Kidney glomerular epithelial cell (primary cell): ENCODE measurements at places on chromosomes 16 and 17.

GRCh38 chr16:3520841-3521240 is 20.0 kb downstream of the CLUAP1 start:
- no peak for DNase-seq

DNA sequence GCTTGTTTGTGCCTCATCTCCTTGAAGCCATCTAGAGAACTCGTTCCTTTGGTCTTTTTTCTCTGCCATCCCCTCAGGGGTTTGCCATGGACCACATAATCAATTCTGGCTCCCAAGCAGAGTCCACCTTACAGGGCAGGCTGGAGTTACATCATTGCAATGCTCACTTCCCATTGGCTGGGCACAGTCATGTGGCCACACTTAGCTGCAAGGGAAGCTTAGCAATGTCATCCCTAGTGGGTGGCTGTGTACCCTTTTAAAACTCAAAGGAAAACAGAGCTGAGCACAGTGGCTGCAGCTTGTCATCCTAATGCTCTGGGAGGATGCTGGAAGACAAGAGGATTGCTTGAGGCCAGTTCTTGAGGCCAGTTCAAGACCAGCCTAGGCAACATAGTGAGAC is 41.9 kb upstream of the POLR3E start:
- DNase-seq, result no peak

- no peak for DNase-seq
These were observed 4.3 kb upstream of the PABPN1L start for GRCh38 chr16:88870608-88871348.

DNA sequence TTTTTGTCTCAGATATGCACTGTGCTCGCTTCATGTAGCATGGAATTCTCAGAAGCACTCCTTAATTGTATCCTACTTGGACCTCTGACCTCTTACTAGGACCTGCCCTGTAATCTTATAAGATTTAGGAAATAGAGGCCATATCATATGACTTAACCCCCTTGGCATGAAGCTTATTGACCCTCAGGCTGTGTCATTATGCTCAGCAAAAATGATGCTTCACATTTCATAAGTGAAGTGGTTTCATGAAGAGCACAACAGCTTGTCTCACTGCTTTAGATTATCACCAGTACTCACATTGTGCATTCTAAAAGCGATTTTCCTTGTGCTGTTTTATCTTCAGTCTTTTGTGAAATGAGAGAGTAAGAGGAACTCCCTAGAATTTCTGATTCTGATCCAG is 6.4 kb downstream of the PHKB start:
- DNase-seq, result no peak

DNA sequence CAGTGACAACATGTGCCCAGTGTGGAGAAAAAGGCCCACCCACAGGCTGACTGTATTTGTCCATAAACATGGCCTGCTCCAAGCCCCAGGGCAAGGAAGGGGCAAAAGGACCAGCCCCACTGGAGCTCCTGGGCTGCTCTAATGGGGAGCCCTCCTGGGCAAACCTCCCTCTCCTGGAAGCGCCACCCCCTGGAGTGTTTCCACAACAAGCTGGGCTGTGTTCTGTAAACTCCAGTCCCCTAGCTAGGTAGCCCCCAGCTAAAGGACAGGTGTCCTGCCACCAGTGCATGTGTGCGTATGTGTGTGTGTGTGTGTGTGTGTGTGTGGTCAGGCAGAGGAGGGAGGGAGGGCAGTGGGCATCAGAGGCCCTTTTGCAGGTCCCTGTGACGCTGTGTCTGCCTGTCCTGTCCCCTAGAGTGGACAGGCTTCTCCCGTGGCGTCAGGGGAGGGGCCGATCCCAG is 11.3 kb upstream of the STAC2 start:
- no peak for DNase-seq

DNA sequence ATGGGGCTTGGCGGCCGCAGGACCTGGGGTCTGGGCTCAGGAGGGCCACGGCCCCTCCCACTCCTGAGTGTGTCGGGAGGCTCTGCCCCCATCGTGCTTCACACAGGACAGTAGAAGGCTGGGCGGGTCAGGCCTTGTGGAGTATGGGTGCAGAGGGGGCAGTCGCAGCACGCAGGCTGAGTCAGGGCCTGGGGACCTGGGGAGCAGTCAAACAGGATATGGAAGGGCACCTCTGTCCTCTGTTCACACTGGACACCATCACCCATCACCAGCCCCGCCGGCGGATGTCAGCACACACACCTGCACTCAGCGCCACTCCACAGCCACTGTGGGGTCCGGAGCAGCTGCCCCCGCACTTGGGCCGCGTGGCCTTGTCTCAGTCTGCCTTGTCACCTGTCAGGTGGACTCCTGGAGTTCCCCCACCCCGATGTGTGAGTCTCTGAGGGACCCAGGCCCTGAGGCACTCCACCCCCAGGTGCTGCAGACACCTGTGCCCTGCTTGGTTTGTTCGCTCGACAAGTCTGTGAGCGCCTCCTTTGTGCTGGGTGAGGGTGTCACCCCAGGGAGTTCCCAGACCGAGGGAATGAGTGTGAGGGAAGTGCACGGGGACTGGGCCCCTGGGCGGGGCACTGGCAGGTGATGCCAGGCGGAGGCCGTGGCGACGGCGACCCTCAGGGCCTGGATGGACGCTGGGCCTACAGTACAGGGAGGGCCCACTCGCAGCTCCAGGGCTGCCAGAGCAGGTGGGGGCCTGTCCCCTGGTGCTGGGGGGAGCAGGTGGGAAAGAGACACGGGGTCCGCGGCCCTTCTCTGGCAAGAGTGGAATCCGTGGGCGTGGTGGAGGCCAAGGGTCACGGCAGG is 31.7 kb downstream of the ZFPM1 start:
- DNase-seq, result no peak

DNA sequence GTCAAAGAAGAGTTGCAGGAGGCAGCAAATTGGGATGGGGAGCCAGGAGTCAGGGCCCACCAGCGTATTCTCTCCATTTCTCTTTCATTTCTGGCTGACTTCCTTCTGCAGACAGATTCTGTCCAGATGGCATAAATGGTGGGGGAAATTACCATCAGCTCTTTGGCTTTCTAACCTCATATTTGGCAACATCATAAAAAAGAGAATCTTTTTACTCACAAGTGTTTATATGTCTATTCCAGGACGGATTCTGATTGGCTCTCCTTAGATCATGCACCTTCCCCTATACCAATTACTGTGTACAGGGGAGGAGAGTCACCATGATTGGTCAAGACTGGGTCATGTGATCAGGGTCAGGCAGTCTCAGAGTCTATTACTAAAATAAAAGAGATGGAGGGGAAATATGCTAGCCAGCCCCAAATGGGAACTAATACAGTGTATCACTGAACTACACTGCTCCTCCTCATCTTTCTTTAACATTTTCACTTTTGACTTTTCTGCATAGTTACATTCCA is 537.1 kb upstream of the EEF2KMT start:
- DNase-seq, result no peak

GRCh38 chr16:70665113-70665694 is 18.8 kb downstream of the IL34 start:
- DNase-seq, result no peak

- DNase-seq, result no peak
These were observed 123.0 kb downstream of the CDYL2 start for GRCh38 chr16:80681436-80681835.

DNA sequence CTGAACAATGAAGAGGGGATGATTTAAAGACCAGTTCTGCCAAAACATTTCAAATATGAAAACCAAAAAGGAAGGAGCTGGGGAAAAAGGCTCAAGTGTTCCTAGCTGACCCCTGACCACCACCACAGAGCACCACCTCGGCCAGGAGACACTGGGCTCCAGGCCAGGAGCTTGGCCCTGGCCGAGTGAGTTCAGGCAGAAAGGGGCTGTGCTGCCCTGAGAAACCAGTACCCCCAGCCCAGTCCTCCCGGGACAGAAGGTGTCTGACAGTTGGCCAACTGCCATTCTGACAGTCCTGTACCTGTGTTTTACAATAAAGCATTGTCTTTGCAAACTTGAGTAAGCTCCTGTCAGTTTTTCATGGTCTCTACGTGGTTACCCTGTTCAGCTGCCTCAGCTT is 98.2 kb downstream of the VPS53 start:
- DNase-seq, result no peak

DNA sequence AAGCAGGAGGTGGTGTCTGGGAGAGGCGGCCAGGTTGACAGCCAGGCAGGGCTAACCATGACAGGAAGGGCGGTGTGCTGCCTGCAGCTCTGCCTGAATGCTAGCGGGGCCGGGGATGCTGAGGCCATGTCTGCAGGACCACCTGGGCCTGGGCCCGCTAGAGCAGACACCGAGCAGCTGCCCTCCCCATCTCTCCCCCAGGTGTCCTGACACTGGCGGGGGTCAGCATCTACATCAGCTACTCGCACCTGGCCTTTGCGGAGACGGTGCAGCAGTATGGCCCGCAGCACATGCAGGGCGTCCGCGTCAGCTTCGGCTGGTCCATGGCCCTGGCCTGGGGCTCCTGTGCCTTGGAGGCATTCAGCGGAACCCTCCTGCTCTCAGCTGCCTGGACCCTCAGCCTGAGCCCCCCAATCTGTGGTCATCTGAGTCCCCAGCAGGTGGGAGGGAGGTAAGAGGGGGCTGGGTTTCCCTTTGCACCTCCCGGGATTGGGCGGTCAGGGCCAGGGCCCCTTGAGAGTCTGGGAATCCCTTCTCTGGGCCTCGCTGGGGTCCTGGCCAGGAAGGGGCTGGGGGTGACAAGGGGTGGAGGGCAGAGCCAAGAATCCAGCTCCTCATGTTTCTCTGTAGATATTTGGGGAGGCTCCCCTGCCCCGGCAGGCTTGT is 7.5 kb downstream of the TMEM235 start:
- DNase-seq, result no peak

DNA sequence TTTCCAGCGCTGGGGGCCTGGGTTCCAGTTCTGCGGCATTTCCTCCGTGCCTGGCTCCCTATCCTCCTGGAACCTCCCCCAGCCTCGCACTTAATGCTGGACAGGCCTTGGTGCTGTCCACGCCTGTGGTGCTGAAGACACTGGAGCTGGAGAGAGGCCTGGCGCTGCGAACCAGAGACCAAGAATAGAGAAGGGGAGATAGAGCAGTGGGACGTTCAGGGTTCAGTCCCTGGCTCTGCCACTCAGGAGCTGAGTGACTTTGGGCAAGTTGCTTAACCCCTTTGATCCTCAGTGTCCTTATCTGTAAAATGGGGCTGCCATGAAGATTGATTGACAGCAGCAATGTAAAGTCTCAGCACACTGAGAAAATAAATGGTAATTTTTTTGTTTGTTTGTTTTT is 11.9 kb downstream of the SBK1 start:
- DNase-seq, result peak; percentile 0

- peak; percentile 65 for DNase-seq
These were observed 889 bp upstream of the ZNF423 start for GRCh38 chr16:49856672-49857330.

- DNase-seq, result peak; percentile 45
These were observed 166.3 kb downstream of the ANKFN1 start for GRCh38 chr17:56319531-56319930.

DNA sequence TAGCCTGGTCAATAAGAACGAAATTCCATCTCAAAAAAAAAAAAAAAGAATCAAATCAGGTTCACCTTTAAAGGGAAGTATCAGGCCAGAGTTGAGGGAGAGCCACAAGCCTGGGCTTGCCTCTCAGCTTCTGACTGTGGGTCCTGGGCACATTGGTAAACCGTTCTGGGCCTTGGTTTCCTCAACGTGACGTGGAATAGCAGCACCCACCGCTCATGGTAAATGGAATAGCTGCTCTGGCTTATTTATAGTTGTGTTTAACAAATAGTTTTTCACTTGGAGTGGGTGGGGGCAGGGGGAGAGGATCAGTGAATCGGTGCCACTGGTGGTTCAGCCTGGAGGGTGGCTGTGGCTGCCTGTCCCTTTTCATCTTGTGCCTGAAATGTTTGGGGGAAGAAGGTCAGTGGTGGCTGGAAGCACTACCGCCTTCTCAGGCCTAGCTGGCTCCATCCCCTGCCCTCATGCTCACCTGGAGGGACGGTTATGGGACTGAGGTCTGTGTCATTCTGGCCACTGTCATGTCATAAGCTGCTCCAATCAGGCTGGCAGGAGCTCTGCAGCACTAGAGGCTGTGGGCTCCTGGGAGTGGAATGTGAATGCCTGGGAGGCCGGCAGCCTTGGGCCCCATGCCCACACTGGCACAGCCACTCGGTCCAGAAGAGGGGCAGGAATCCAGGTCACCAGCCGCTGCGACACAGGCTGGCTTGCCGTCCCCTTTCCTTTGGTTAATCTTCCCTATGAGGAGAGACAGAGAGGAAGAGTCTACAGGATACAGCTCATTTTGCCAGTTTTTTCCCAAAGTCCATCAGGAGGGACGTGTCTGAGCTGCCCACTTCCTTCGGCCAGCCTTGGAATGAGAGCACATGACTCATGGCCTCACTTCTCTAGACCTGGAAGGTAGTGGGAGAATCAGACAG is 27.0 kb downstream of the CCR7 start:
- DNase-seq, result peak; percentile 47

GRCh38 chr17:17366941-17367875 is 64.0 kb downstream of the NT5M start:
- no peak for DNase-seq

DNA sequence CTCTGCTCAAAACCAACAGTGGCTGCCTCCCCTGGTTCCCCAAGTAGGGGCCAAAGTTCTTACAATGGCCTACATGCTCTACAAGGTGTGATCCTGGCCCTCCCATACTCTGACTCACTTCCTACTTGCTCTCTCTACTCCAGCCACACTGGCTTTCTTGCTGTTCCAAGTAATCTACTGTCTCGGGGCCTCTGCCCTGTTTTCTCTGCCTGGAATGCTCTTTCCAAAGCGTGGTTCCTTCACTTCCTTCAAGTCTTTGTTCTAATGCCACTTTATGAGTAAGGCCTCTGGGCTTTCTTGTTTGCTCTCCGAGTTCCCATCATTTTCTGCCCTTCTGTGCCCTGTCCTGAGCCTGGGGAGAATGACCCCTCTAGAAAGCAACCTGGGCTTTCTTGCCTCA is 4.1 kb upstream of the CDH3 start:
- DNase-seq, result peak; percentile 9

DNA sequence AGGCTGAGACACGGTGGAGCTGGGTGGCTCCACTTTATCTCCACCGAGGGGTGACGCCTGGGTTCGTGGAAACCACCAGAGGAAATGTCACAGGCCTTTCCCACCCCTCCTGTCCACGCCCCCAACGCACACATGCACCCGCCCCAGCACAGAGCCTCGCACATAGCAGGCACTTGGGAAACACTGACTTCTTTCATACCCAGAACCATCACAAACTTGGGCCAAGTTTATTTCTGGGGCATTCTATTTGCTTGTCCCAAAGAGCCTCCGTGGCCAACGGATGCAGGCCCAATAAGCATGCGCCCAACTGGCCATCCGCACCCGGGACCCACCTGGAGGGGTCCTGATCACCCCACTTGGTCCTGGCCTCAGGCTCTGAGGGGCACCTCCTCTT is 3.3 kb downstream of the BCAR1 start:
- DNase-seq, result no peak

DNA sequence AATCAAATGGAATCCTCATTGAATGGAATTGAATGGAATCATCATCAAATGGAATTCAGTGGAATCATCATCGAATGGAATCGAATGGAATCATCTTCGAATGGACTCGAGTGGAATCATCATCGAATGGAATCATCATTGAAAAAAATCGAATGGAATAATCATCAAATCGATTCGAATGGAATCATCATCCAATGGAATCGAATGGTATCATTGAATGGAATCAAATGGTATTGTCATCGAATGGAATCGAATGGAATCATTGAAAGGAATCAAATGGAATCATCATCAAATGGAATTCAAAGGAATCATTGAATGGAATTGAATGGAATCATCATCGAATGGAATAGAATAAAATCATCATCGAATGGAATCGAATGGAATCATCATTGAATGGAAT is 619.3 kb downstream of the TP53TG3F start:
- DNase-seq, result no peak
